NCI-H510A treated with DMSO at 0.1 percent for 48 hours (cell line): ENCODE measurements at places on chromosomes 13 and 19.

GRCh38 chr19:46728208-46728607 is 11.3 kb upstream of the PRKD2 start:
- DNase-seq = no peak

DNA sequence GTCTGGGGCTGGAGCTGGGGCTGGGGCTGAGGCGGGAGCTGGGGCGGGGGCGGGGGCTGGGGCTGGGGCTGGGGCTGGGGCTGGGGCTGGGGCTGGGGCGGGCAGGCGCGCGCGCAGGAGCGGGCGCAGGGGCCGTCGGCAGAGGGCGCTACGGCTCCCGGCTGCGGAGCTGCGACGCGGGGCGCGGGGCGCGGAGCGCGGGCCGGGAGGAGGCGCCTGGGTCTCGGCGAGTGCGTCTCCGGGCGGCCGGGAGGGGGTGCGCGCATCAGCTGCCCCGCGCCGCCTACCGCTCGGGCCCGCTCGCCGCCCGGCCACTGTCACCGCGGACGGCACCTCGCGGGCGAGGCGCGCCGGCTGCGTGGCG is 422 bp upstream of the MTUS2 start:
- peak; percentile 38 for DNase-seq

DNA sequence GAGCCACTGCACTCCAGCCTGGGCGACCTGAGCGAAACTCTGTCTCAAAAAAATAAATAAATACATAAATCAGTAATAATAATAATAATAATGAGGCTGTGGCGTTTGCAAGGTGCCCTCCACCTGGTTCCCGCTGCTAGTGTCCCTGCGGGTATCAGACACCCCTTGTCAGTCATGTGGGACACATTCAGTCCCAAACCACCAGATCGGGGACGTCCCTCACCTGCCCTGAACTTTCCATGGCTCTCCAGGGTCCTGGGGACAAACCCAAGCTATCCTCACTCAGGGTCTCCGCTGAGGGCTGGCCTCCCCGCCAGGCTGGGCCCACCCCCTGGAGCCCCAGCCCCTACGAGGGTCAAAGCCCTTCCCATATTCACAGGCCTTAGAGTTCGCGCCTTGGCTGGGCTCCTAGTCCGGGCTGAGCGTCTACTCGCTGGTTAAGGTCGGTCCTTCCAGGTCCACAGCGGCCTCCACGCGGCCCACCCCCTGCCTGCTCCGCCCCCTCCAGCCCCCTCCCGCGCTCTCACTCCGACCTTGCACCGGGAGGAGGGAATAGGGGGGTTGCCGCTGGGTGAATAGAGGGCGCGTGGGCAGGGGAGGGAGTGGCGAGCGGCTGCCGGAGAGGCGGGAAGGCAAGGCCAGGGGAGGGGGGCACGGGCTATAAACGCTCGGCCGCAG is 349 bp upstream of the KISS1R start:
- no peak for DNase-seq

DNA sequence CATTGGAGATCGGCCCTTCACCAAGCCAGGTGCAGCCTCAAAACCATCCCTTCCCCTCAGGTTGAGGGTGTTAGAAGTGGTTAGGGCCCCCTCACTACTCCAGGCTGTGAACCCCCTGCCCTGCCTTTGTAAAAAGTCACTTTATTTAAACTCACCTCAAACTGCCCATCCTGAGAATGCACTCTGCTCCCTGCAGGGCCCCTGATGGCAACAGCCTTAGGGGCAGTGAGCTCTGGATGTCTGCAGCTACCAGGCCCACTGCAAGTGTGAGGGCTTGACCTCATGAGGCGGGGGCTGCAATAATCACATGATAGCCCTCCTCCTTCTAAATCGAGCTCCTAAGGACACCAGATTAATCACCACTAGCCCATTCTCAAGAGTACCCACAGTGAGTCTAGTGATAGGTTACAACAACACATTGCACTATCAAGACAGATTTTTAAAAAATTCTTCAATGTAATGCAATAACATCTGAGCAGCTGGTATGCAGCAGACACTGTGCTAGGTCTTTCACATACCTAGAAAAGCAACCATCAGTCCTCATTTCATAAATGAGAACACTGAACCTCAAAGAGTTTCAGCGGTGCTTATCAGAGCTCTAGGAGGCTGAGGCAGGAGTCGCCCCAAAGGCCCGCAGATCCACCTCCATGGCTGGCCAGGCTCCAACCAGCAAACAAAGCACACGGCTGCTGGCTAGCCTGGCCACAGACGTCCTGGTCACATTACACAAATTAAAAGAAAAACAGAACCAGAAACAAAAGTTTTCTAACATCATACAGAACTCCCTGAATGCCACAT is 26.0 kb downstream of the SLC7A1 start:
- no peak for DNase-seq

- no peak for DNase-seq
Measured at GRCh38 chr13:101621099-101621498, 168.6 kb downstream of the ITGBL1 start.

GRCh38 chr13:23899555-23899954 is 2.3 kb upstream of the C1QTNF9B start:
- DNase-seq = peak; percentile 15

GRCh38 chr19:49142866-49143335 is 12.3 kb downstream of the HRC start:
- DNase-seq = peak; percentile 79

GRCh38 chr19:8017808-8018207 is 12.4 kb upstream of the ELAVL1 start:
- peak; percentile 48 for DNase-seq

GRCh38 chr19:32296694-32297093 is 48.7 kb upstream of the ZNF507 start:
- no peak for DNase-seq

- DNase-seq = no peak
Measured at GRCh38 chr13:99228737-99229691, 28.4 kb downstream of the UBAC2 start.

GRCh38 chr13:113029487-113030258 is 60.7 kb downstream of the MCF2L start:
- no peak for DNase-seq

DNA sequence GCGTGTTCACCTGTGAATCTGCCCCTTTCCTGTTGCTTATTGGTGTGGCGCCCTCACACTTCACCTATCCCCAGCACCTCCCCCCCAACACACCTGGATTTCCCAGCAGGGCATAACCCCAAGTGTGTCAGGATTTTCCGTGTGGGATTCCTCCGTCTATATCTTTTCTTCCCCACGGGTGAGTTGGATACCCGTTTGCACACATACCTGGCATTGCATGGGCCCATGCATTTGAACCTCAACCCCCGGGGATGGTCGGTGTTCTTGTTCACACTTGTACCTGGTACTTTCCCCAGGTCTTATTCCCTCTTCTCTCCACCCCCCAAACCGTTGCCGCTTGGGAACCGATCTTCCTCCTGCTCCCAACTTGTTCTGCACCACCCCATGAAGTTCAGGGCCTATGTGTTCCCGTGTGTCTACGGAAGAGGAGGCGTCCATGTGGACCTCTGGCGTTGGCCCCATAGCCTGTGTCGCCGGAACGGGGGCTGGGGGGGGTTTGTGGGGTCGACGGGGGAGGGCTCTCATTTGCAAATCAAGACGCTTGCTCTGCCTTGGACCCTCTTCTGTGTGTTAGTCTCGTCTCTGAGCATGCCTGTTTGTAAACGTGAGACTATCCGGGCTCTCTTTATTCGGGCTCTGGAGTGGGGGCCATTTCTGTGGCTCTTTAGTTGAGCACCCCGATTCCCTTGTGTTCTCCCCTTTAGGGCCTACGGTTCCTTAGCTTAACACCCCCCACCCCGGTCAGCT is 1.7 kb downstream of the PRR12 start:
- DNase-seq = no peak

GRCh38 chr19:47714339-47714738 is 1.1 kb downstream of the EHD2 start:
- no peak for DNase-seq

- no peak for DNase-seq
Measured at GRCh38 chr13:80334597-80335260, 6.2 kb downstream of the SPRY2 start.

DNA sequence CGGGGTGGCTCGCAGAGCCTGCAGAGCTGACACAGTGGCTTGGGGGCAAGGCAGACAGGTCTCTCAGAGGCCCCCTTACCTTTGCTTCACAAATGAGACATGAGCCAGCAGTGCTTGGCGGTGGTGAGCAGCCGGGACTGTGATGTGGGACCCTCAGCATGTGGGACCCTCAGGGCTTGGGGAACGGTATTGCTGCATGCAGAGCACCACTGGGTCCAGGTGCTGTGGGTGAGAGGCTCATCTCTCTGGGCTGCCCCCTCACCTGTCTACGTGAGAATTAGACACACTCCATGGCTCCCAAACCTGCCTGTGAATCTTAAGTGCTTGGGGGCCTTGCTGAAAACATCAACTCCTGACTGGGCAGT is 106.6 kb downstream of the COL4A2 start:
- no peak for DNase-seq

DNA sequence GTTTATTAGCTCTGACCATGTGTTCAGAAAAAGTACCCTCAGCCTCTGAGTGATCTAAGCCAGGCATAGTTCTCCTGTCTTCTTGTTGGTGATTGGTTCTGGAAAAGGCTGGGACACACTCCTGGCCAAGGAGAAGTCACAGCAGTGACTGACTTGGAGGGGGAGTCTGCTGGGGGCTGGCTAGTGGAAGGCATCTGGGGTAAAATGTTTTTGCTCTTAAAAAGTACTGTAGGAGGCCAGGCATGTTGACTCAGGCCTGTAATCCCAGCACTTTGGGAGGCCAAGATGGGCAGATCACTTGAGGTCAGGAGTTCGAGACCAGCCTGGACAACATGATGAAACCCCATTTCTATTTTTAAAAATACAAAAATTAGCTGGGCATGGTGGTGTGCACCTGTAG is 21.7 kb downstream of the FAM187B start:
- DNase-seq = no peak

DNA sequence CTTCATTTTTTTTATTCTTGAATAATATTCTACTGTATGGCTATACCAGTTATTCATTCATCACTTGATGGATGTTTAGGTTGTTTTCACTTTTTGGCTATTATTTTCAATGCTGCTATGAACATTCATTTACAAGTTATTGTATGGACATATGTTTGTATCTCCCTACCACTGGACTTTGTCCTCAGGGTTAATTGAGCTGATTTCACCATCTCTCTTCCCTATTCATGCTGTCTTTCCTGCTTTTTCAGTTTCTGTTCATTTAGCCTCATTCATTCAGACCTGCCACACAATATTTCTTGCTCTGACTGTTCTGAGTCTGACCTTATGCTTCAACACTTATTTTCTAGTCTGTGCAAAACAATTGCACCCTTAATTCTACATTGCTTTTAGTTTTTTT is 12.3 kb upstream of the C1QTNF9B start:
- no peak for DNase-seq

GRCh38 chr19:28155265-28155664 is 1057.7 kb downstream of the UQCRFS1 start:
- DNase-seq = no peak

DNA sequence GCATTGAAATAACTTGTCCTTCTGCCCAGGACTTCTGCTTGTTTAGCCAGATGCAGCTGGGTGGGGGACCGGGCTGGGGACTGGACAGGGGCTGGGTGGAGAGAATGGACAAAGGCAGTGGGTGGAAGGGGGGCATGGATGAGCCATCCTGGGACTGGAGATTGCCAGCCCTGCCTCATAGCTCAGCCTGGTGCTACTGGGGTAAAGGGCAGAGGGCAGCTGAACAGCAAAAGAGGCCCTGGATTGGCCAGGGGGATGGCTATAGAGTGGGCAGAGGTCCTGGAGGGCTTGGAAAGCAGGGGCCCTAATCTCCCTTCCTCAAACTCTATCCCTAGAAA is 17.7 kb upstream of the PLAUR start:
- DNase-seq = no peak

GRCh38 chr19:13990085-13990484 is 16.0 kb downstream of the RFX1 start:
- DNase-seq = no peak

DNA sequence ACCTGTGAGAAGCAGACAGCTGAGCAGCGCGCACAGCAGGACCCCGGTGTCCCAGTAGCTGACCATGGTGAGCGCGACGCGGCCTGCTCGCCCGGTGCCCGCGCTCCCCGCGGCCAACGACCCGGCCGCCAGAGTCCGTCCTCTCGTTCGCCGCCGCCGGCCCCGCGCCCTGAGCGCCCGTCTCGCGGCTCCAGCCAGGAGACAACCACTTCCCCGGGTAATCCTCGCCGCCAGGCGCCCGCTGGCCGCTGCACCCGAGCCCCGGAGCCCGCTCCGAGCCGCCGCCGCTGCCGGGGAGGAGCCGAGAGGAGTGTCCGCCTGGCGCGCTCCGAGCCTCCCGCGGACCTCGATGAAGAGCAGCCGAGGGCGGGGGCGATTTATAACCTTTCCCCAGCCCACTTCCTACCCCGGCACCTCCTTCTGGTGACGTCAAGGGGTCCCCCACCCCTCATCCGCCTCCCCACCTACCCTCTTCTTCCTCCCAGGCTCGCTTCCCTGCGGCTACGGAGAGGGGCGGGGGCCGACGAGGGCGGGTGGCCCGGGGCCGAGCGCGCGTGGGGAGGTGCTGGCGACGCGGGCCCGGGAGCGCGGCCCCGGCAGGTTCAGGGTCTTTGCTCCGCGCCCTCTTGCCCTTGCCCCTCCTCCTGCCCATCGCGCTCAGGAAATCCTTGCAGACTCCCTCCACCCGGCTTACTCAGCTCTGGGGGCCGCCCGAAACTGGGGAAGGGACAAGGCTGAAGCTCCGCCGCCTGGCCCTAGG is at the start of gene FLT1:
Gene FLT1 (minus strand): TSS at position 351 of the 760 bp plus-strand sequence. CDS start 285 bp downstream, at position 66.
- DNase-seq = peak; percentile 39

DNA sequence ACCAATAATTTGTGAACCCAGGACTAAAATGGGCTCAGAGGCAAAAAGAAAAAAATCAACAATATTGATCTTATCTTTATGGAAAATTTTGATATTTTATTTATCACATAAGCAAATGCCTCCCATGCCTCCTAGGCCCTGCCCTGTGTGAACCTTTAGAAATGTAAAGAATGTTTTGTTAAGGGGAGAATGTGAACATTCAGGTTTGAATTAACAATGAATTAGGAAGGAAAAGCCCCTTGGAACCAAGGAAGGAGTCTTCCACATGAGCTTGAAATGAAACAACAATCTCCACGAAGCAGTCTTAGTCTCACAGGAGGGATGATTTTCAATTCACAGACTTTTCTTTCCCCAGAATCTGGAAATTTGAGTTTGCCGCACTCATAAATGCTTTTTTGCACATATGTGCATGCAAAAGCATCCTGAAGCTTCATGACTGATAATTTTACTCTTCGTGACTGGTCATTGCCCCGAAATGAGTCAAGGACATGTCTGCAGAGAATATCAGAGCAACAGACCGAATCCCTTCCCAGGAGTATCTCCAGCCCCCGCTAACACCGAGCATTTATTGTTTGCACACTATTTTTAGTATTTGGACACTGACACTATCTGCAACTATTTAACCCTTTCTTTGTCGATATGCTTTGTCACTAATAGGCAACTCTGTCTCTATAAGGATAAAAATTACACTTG is 135.2 kb downstream of the DCT start:
- DNase-seq = no peak

GRCh38 chr13:79533781-79534400 is 52.9 kb downstream of the NDFIP2 start:
- DNase-seq = no peak
